Tongue (tissue), 3 donors: ENCODE measurements at places on chromosomes 2 and 18.

GRCh38 chr2:237445611-237446337 is 31.8 kb upstream of the COL6A3 start:
- no peak for DNase-seq

DNA sequence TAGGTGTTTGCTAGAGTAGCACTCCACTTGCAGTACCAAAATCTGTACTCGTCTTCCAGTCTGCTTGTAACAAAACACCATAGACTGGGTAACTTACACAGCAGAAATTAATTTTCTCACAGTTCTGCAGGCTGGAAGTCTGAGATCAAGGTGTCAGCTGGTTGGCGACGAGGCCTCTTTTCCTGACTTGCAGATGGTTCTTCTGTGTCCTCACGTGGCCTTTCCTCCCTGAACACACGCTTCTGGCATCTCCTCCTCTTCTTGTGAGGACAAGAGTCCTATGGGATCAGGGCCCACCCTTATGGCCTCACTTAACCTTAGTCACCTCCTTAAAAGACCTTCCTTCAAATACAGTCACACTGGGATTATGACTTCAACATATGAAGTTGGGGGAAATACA is 493.5 kb upstream of the MYT1L start:
- DNase-seq = no peak

DNA sequence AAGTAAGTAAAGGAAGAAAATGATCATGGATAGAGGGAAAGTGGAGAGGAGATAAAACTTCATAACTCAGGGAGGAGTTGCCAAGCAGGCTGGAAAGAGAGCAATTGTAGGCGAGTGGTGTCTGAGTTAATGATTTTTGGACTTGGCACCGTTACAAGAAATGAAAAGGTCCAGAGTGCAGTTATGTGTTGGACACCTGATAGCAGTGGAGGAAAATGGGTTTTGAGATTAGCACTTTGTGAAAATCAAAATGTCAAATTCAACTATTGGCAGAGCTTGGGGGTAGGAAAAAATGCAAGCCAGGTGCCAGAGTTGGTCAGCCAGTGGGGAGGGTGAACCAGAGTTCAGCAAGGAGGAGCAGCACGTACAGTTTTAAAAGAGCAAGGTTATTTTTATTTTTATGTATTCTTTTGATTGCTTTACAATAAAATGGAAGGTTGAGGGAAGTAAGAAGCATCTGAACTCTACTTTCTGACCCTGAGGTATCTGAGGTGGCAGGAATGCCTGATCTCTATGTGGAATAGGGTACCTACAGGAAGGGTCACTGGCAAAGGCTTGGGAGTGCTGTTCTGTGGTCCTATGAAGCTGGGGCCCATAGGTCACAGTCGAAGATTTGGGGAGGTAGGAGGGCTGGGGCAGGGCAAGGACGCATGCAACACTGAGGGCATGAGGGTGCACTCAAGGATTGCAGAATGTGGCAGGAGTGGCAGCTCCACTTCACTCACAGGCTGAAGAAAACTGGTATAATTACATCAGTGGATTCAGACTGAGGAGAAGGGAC is 127.5 kb downstream of the CD8B2 start:
- DNase-seq = no peak

GRCh38 chr2:119407430-119408220 is 24.0 kb upstream of the TMEM37 start:
- peak; percentile 81 for DNase-seq

GRCh38 chr2:15889442-15890123 is 50.8 kb upstream of the MYCN start:
- peak; percentile 96 for DNase-seq

- no peak for DNase-seq
Measured at GRCh38 chr2:9524291-9524690, 31.3 kb downstream of the ADAM17 start.

DNA sequence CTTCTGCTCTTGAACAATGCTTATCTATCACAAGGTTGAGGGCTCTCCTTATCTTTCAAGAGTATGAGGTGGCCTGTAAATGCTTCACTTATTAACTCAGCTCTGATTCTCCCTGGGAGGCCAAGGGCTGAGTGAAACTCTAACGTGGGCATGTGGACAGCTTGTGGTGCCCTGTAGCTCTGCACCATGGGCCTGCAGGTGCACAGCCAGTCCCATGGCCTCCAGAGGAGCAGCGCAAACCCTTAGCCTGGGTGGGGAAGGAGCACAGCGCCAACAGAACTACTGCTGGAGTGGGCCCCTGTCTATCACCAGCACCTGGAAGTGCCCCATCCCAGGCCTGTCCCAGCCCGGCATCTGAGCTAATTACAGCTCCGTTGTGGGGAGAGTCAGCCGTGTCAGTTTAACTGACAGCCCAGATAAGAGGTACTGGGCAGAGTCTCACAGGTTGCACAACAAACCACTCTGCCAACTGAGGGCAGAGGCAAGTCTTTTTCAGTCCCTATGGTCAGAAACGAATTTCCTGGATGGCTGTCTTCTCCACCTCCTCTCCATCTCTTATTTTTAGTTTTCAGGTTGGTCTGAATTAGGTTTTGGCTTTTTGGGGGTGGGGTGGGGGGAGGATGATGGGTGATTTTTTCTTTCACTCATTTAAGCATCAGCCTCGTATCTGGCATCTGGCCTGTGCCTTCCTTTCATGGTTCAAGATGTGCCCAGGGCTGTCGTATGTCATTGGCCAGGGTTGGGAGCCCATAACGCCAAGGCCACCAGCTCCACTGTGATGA is 219.5 kb downstream of the BCL2 start:
- no peak for DNase-seq

GRCh38 chr18:48303883-48304282 is 105.3 kb downstream of the ZBTB7C start:
- DNase-seq = no peak

- DNase-seq = no peak
Measured at GRCh38 chr2:162092008-162092390, 18.0 kb upstream of the DPP4 start.

DNA sequence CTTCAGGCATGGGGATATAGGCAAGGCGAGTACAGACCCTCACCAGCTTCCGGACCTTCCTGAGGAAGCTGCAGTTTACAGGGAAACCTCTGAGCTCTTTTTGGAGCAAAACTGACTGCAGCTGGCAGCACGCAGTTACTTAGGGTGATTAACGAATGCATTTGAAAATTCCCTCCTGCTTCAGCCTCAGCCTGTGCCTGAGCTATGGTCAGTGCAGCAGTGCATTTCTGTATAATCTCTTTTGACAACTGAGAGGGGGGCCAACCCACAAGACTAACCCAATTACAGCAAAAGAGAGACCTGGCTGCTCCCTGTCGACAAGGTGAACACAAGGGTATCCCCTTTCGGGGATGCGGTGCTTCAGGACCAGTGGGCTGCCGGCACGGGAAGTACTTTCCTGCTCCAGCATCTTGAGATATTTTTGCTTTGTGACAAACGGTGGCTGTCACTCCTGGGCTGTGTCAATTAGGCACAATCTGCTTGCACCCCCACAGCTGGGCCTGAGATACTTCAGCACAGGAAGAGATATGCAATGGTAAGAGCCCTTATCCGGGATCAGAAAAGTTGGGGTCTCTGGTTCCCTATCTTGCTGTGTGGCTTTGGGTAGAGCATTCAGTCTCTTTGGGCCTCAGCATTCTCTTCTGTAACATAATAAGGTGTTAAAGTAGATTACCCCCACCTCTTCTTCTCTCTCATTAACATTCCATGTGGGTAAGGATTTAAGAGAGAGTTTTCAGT is 141.0 kb downstream of the TMEM17 start:
- DNase-seq = no peak

DNA sequence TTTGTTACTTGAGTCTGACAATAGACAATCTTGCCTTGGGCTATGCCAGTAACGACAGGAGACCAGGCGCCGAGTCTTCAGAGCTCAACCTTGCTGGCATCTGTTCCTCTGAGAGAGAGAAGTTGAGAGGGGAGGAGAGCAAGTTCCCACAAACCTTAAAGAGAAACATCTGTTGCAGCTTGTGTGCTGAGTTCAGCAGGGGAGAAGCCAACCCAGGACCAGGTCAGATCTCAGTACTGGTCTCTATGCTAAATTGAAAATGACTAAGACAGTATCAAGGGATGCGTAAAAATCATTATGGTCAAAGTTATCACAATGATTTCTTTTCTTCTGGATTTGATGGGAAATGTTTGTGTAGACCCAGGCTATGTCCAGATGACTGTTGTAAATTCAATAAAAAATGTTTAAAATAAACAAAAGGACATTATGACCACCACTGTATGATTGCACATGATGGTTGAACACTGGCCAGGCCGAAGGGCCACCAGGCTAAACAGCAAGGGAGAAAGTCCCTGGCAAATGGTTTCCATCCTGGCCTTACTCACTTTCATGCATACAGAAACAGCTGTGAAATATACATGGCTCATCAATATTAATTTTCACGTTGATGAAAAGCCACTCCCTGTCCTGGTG is 100.3 kb upstream of the PMAIP1 start:
- DNase-seq = no peak
